ENCODE measurements at places on chromosomes 13 and 19.

DNA sequence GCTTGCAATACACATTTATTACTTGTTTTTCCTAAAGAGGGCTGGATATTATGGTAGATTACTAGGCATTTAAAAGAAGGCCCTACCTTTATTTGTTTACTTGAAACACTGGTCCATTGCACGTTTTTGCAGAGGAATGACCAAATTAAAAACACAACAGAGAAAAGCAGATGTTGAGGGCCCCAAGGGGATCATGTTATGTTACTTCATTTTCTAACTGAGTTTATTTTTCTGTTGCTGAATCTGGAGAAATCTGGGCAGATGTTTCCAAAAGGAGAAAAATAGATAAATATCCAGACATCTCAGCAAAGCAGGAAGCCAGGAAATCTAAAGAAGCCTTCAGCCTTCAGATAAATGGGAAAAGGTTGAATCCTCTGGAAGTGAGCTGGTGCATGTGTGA lies 353.0 kb downstream of the NDFIP2 start:
- DNase-seq: no peak

GRCh38 chr19:28509079-28509895 lies 703.7 kb downstream of the UQCRFS1 start:
- DNase-seq: no peak

GRCh38 chr13:53439439-53440225 lies 411.0 kb downstream of the OLFM4 start:
- no peak for DNase-seq

- peak; percentile 92 for DNase-seq
Measured at GRCh38 chr19:40806423-40807146, 7.6 kb downstream of the EGLN2 start.

GRCh38 chr13:46544811-46545210 lies 8.2 kb upstream of the LRCH1 start:
- no peak for DNase-seq

- no peak for DNase-seq
Measured at GRCh38 chr19:41893899-41894298, 10.9 kb downstream of the ARHGEF1 start.

DNA sequence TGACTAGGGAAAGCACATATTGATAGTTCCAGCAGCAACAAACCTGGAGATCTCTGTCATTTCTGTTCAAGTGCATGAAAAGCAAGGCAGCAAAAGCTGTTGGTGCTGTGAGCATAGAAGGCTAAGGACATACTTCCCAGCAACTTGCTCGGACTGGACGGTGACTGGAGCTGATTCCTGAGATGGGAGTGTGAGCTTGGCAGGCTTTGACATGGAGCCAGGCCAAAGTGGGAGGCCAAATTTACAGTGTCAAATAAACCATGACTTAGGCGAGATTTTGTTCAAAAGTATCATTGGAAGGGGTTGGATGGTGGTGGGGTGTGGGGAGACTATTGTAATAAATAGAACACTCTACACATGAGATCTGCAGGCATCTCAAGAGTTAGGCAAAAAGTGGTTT lies 5.9 kb upstream of the ARGLU1 start:
- peak; percentile 34 for DNase-seq

DNA sequence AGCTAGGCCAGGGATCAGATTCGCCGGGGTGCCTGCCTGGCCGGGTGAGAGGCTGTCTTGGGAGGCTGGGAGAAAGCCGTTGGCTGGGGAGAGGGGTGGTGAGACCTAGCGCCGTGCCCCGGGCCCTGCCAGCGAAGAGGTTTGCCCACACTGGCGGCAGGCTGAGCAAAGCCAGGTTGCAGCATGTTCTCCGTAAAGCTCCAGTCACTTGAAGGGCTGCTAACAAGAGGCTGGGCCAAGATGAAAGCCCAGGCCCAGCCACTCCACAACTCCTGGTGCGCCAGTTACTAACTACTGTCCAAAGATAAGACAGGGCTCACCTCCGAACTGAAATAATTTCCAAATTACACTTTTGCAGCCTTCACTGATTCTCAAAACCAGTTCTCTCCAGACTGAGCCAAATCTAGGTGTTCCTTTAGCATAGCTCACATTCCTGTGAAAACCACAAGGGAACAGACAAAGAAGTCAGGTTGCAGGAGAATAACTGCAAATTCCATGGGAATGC lies 16.3 kb downstream of the ELAVL1 start:
- DNase-seq: no peak

- DNase-seq: no peak
Measured at GRCh38 chr19:10299545-10300458, 9.8 kb downstream of the ZGLP1 start.

- no peak for DNase-seq
Measured at GRCh38 chr19:22919946-22920345, 83.0 kb downstream of the ZNF728 start.

DNA sequence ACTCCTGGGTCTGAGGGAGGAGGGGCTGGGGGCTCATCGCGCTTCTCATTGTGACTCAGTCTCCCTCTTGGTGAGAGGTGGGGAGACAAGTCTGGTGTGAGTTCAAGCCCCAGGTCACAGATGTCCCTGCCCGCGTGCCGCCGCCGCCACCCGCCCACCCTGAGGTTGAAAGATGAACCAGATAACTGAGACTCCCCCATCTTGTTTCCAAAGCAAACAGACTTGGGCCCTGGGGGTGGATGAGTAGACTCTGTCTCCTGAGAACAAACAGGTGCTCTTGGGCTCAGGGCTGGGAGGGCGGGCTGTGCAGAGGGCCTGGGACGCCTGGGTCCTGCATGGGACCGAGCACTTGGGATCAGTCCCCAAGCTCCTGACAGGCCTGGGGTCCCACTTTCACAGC lies 567 bp downstream of the SBK2 start:
- DNase-seq: no peak

GRCh38 chr19:50803633-50804419 lies 13.6 kb downstream of the ACP4 start:
- DNase-seq: no peak

DNA sequence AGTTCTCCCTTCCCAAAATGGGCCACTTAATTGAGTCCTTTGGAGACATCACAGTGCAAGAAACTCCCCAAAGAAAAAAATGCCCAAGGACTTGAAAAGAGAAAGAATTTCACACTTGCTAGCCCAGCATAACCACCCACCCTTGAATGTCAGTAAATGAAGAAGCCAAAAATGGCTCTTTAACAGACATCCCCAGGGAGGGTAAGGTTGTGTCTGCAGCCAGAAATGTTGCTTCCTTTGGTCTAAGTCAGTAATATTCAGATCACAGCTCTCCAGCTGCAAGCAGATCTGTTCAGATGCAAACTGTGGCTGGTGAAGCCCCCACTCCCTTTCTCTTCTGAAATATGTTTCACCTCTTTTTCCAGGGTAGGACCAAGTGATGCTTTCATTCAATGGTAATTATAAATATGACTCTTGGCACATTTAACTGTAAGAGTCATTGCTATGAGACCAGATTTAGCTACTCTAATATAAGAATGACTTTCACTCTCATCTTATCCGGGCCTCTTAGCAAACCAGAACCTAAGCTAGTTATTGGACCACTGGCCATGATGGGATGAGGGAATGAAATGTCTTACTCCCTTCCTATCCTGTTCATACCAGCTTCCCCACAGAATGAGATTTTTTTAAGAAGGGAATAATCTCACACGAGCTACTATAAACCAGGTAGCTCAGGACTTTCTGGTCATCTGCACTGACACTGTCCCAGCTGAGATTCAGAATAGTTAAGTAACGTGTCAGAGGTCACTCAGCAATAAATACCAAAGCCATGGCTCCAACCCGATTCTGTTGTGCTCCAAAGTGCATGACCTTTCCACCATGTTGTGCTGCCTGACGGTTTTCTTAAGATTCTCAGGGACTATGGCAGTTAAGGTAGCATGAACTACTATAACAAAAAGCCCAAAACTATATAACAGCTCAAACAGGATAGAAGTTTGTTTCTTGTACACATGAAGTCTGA lies 234.1 kb downstream of the FOXO1 start:
- DNase-seq: no peak

DNA sequence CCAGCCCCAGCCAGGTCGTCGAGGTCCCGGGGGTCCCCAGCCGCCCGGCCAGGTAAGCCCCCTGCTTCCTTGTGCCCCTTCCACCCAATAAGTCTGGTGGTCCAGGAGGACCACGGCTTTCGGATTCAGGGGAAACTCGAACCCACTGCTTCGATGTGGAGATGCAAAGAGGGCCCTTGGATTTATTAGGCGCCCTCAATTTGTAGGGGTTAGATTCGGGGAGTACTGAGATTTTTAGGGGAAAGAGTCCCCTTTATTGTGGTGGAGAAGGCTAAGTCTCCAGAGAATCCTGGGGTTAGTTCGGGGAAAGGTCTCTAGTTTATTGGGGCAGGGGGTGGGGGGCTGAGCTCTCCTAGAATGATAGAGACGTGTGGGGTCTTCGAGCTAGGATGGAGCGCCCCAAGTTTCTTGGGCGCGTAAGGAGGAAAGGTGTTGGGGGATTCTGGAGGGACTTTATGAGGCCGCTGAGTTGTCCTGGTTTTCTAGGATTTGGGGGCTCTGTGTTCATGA lies 3.8 kb upstream of the LTBP4 start:
- no peak for DNase-seq

Data from EL (cell line).